Urinary bladder (tissue), 4 donors: ENCODE measurements at places on chromosomes 16 and 17. TPM values are rescaled to one million over a fixed set of nuclear protein-coding genes. Genes with fewer than 3 reads are reported as not detected.

The MT1M gene
- 0.48 TPM for total RNA-seq

The SCGB1C2 gene
- total RNA-seq: not detected

The CIBAR2 gene
- not detected for total RNA-seq

The TMC6 gene
- total RNA-seq: 19.5 TPM

The KRT39 gene
- total RNA-seq: not detected

The SBK1 gene
- total RNA-seq: 0.21 TPM

The EVPLL gene
- total RNA-seq: 0.90 TPM

The TMEM92 gene
- total RNA-seq: 1.0 TPM

The MBTPS1 gene
- 81.3 TPM for total RNA-seq

The ZFHX3 gene
- 19.4 TPM for total RNA-seq

The SULT1A2 gene
- 0.21 TPM for total RNA-seq
